ENCODE measurements at places on chromosomes 5 and 9.

DNA sequence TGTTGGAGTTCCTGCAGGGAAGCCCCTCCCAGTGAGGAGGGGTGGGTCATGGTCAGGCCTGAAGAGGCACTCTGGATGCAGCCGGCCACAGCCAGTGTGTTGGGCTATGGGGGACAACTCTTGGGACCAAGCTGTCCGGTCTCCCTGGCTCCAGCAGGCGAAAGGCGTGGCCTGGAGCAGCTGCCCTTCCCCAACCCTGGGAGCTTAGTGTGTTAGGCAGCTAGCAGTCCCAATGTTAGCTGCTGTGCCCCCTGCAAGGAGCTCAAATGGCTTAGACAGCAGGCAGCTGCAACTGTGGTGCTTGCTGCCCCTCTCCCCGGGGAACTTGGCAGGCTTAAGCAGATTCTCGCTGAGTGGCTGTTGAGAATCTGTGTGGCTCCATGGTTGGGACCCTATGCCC lies 67.5 kb upstream of the ACTBL2 start:
- peak; percentile 0 for DNase-seq

DNA sequence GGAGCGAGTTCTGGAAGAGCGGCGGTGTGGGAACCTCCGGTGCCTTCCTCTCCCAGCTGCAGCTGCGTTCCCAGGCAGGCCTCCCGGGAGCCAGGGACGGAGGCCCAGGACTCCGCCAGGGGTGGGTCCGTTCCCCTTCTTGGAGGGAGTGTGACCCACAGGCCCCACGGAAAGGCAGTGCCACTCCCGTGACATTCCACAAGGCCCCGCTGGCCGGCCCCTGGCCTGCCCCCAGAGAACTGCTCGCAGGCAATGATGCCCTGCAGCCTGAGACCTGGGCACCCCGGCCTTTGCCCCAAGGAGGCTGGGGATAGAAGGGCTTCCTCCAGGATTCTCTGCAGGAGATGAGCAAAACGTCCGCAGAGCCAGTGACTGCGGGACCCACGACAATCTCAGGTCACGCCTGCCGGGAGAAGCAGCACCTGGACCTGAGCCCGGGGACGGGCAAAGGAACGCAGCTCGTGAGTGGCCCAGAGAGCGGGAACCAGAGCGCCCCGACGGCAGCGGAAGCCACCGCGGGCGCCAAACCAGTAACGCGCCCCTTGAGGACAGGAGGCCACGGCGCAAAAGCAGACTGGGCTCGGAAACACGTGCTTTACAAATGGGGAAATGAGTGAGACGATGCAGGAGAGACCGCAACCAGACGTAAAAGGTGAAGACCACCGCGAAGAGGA lies 9.3 kb downstream of the OBP2B start:
- DNase-seq, result peak; percentile 80

GRCh38 chr5:68332556-68332955 lies 117.0 kb downstream of the PIK3R1 start:
- no peak for DNase-seq

- no peak for DNase-seq
Measured at GRCh38 chr5:58255970-58256369, 203.9 kb downstream of the PLK2 start.

GRCh38 chr5:68141494-68141893 lies 74.1 kb upstream of the PIK3R1 start:
- no peak for DNase-seq

GRCh38 chr5:67010684-67011409 lies 185.8 kb downstream of the CD180 start:
- peak; percentile 9 for DNase-seq

GRCh38 chr5:106601620-106602019 lies 1069.1 kb downstream of the EFNA5 start:
- DNase-seq, result peak; percentile 13

DNA sequence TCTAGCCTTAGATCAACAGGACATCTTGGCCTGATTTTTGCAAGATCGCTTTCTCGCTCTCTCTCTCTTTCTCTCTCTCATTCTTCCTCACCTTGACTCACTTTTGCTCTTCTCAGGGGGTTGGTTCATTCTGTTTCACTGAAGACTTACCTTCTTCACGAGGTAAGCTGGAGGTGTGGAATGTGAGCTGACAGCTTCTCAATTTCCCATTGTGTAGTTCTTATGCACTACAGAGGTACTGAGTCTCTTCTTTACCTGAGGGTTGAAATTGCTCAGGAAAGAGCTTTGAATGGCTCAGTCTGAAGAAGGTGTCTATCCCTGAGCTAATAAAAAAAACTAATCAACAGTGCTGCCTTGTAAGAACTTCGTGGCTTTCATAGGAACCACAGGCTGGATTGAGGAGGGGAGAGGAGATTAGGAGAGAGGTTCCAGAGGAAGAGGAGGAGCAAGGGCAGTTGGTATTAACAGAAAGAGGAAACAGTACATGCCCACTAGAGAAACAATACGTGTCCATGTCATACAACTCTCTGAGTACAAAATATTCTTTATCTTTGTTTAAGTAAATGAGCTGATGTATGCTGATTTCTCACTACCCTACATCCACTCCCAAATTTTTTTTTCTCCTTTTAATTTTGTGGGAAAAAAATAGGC lies 192.2 kb downstream of the TMEM167A start:
- no peak for DNase-seq

DNA sequence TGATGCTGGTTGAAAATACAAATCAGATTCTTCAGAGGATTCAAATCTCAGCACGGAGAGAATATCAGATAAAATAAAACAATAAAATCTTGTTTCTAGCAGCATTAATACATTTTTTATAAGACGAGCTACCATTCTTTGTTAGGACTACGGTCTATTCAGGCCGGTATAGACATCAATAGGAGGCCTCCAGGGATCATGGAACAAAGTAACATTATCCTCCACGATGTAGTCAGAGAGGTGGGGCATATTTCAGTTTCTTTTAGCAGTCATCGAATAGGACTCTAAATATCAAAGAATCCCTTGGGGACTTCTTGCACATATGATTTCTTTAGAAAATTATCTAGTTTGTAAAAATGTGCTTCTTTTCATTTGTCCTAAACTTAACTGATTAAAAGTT lies 225.9 kb upstream of the HAPLN1 start:
- no peak for DNase-seq

DNA sequence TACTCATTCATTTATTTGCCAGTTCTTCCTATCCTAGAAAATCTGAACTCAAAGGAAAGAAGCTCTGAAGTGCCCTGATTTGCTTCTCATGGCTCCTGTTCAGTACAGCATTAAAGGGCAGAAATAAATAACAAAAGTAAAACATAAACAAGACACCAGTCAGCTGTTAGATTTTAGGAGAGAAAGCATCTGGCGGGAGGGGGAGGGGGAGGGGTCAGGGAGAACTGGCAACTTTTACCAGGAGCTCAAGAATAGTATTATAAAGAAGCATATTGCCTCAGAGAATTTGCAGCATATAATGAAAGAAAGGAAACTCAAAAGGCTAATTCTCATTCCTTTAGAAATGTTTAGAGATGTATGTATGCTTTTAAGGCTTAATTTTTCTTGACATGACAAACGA lies 68.1 kb downstream of the SEMA6A start:
- DNase-seq, result no peak

DNA sequence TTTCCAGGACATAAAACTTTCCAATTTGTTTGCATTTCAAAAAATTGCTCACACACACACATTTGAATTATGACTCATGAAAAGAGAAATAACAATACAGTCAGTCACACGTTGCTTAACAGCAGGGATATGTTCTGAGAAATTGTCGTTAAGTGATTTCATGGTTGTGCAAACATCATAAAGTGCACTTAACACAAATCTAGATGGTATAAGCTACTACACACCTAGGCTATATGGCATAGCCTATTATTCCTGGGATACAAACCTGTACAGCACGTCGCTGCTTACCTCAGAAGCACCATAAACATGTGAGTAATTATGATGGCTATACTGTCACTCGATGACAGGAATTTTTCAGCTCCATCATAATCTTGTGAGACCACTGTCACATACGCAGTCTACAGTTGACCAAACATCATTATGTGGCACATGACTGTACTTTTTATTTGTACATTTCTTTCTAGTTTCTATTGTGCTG lies 378.2 kb downstream of the ACTL7B start:
- no peak for DNase-seq

DNA sequence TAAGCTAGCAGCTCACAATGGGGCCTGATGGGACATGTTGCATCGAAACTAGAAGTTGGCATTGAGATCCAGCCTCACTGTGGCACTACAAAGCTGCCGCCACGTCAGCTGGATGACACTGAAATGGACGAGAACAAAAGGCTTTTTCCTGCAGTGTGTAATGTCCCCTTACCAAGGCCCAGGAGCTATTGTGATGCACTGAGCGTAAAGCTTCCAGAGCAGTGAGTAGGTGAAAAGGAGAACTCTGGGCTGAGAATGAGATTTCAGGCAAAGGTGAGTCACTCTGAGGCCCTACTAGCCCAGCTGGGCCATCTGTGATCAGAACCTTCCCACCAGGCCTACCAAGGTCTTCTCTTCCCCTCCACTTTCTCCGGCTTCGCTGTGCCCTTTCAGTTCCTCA lies 528.1 kb upstream of the KLF4 start:
- DNase-seq, result peak; percentile 33

DNA sequence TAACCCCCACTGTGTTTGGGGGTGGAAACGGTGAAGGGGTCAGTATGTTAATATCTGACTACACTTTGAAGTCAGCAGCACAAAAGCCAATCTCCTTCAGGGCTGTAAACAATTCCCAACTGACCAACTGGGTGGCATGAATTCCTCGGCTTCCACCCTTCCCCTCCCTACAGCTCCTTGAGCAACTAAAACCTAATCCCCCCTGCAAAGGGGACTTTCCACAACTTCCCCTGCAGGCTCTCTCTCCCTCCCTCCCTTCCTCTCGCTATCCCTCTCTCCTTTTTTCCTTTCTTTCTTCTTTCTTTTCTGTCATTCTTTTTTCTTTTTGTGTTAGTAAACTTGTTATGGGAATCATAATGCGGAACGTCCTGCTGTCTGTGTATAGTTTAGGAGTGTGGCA lies 65.1 kb upstream of the PTCH1 start:
- peak; percentile 40 for DNase-seq

- DNase-seq, result no peak
Measured at GRCh38 chr5:73921741-73922140, 295.7 kb downstream of the ARHGEF28 start.

- DNase-seq, result peak; percentile 68
Measured at GRCh38 chr5:171494452-171495121, 75.1 kb downstream of the FGF18 start.

DNA sequence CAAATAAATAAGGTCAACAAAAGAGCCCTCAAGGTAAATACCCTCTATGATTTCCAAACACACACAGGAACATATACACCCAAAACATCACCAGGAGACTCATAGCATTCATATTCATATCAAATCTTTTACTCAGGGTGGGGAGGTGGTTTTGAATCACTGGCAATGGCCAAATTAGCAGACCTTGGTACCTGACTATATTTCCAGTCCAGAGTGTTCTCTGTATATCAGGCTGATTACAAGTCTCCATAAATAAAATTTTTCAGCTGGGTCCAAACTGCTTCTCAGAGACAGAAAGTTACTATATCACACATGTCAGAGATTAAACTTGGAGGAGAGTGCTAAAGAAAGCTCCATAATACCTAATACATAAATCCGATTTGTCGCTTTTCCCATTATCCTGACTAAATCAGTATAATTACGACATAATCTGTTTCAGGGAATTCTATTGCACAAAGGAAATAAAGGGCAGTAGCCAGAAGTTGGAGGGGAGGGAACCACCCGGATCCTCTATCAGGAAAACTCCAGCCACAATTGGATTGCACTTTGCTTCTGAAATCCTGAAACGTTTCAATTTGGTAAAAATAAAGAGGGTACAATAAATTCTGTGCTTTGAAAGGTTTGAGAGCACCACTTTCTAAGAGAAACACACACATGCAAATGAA lies 7.0 kb upstream of the GOLGA1 start:
- no peak for DNase-seq

DNA sequence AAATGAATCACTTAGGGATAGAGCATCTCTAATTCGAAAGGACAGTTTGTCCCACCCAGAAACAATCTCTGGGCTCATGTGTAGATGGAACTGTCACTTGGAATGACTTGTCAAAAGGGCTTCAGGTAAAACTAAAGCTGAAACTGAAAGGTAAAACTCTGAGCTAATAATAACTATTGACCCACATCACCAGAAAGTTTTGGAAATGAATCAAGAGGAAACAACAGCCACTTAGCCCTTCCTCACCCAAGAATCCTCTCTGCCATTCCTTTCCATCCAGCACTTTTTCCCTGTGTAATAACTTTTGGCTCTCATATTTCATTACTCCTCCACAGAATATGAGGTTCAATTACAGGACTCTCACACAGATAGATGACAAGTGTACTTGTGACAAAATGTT lies 14.0 kb upstream of the GLRX start:
- no peak for DNase-seq

- DNase-seq, result no peak
Measured at GRCh38 chr9:136899196-136899595, 12.9 kb downstream of the TRAF2 start.

DNA sequence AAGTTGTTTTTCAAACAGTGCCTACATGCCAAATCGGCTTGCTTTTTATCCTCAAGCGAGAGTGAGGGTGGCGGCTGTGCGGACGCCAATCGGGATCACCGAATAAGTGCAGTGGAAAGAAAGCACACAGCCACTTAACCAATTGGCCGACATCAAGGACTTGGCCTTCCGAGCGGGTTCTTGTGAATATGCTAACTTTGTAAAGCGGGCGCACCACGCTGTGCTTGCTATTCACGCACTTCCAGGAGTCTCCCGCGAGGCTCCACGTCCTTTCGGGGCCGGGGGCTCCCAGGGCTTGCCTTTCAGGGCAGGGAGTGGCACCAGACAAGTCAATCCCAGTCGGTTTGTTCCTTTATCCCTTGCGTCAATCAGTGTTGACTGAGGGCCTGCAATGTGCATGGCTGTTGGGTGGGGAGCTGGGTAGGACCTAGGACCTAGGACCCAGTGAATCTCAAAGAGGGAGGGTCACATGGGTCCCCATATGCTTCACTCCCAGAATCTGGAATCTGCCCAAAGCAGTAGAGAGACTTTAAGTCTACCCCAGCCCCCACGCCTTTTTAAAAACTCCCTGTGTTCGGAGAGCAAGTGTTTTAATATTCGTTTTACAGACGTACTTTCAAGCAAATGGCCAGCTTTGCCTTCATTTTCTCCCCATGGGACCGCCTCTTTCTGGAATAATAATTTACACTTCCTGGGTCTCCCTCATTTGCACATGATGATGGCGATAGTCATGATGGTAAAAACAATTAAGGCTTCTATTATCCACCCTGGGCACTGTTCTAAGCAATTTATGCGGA lies 2.0 kb upstream of the GCNT4 start:
- peak; percentile 87 for DNase-seq

- no peak for DNase-seq
Measured at GRCh38 chr5:14188778-14189177, 45.6 kb downstream of the TRIO start.

GRCh38 chr5:125286271-125286670 lies 539.8 kb upstream of the ZNF608 start:
- DNase-seq, result no peak

- DNase-seq, result no peak
Measured at GRCh38 chr9:77131399-77131798, 45.9 kb upstream of the VPS13A start.

- DNase-seq, result peak; percentile 81
Measured at GRCh38 chr9:104682642-104683041, 11.7 kb upstream of the OR13D1 start.

GRCh38 chr5:142782976-142783530 lies 12.9 kb downstream of the ARHGAP26 start:
- DNase-seq, result no peak

GRCh38 chr9:127187231-127187956 lies 65.0 kb upstream of the ANGPTL2 start:
- no peak for DNase-seq
